Suppressor macrophage treated with lipopolysaccharide for 1 hour (primary cell): ENCODE measurements at places on chromosomes 6 and 20.

- no peak for DNase-seq
Measured at GRCh38 chr6:123458218-123458617, 178.5 kb downstream of the TRDN start.

- no peak for DNase-seq
Measured at GRCh38 chr6:157278171-157278570, 45.1 kb downstream of the TMEM242 start.

- peak; percentile 19 for DNase-seq
Measured at GRCh38 chr6:1724616-1725015, 114.9 kb downstream of the FOXC1 start.

GRCh38 chr20:5180933-5181332 is 54.1 kb downstream of the CDS2 start:
- DNase-seq: no peak

GRCh38 chr6:105594821-105595220 is 191.9 kb upstream of the PREP start:
- no peak for DNase-seq

- peak; percentile 69 for DNase-seq
Measured at GRCh38 chr20:8414586-8415274, 282.7 kb downstream of the PLCB1 start.

DNA sequence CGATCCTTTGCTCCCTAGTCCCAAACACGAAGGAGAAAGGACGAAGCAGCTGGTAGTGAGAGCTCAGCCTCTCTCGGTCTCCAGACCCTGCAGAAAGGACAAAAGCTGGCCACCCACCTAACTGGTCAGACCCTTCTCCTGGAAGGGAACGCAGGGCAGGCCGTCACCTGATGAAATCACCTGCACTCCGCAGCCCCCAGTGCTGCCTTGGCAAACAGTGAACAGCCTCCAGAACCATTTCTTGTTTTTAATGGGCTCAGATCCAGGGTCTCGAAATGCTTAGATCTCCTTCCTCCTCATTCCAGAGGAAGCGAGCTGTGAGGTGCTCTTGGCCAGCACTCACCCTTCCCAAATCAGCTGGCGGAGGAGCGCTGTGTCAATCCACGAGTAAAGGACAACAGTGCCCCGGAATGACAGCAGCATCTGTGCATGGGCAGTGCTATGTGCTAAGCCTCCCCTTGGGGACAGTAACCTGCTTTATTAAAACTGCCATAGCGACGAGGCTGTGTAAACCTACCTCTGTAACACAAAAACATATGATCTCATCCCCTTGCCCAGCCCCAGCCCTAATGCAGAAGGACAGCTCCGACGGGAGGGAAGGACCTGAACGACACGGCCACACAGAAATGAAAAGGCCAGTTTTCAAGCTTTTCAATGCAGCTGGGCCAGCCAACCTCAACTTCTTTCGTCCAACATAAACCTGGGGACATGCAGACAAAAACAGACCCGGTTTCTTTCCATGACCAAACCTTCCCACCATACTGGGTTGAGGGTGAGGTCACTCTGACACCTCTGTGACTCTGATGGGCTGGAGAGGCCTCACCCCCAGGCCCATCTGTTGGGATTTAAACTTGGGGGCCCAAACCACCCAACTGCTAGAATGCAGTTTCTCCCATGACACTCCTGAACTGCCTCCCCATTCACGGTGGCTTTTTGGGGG is 43.3 kb downstream of the SULF2 start:
- DNase-seq: no peak

- no peak for DNase-seq
Measured at GRCh38 chr20:22824077-22824476, 211.0 kb upstream of the SSTR4 start.

DNA sequence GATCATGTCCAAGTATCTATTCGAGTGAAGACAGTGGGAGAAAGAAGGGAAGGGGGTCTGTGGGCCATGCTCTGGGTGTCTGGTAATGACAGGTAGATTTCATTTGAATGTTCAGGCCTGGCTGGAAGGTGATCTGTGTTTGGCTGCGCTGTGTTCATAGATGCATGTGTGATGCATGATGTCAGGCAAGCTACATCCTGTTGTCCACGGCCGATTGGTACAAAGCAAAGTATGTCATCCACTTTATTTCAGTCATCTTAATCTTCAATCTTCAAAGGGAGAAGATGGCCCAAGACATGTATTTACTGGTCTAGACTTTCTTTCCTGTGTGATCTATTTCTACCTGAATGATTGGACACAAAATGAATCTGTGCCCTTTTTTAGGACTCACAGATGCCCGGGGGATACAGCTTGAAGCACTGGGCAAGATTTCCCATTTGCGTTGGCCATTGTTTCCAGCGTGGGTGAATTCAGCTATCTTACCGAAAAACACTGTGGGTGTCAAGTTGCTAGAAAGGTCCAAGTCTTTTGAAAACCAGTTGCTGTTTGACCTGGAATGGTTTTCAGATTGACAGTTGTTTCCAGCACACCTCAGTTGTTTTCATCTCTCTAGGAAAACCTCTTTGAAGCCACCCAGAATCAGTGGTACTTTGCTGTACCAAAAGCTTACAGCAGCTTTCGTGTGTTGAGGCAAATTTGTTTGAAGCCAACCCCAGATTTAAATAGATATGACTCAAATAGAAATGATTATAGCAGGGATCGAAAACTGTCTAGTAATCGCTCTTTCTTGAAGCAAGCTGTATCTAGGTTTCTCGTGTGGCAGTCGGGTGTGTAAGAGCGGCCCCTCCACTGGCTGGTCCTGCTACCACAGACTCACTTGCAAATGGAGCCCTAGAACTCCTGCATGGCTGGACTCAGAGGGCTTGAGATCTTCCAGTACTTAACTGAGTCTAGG is 27.2 kb downstream of the DUSP22 start:
- no peak for DNase-seq

GRCh38 chr20:37363221-37364012 is 17.5 kb downstream of the SRC start:
- DNase-seq: no peak

- no peak for DNase-seq
Measured at GRCh38 chr6:143608906-143609305, 68.9 kb upstream of the PHACTR2 start.

- DNase-seq: no peak
Measured at GRCh38 chr20:25529295-25529951, 55.9 kb downstream of the NINL start.

- no peak for DNase-seq
Measured at GRCh38 chr6:133317704-133318103, 76.5 kb downstream of the EYA4 start.

DNA sequence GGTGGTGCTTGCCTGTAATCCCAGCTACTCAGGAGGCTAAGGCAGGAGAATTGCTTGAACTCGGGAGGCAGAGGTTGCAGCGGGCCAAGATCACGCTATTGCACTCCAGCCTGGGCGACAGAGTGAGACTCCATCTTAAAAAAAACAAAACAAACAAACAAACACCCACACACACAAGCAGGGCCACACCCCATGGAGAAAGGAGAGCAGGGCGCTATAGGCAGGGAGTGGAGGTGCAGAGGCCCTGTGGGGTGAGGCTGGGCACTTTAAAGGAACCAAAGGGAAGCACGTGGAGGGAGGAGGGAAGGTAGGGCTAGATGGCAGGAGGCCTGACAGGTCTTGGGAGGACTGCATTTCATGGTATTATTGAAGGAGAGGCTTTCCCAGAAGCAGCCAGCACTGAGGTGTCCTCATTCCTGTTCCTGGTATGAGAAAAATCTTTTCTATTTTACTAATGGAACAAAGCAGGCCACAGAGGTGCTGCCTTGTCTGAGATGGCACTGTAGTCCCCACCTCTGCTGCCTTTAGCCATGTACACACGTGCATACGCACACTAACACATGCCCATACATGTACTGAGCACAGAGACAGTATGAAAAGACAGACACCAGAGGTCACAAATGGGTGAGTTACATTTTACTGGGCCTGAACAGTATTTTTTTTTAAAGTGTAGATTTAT is 44.0 kb downstream of the BCAS4 start:
- DNase-seq: no peak

GRCh38 chr6:30776390-30777154 is 32.2 kb upstream of the IER3 start:
- peak; percentile 52 for DNase-seq

DNA sequence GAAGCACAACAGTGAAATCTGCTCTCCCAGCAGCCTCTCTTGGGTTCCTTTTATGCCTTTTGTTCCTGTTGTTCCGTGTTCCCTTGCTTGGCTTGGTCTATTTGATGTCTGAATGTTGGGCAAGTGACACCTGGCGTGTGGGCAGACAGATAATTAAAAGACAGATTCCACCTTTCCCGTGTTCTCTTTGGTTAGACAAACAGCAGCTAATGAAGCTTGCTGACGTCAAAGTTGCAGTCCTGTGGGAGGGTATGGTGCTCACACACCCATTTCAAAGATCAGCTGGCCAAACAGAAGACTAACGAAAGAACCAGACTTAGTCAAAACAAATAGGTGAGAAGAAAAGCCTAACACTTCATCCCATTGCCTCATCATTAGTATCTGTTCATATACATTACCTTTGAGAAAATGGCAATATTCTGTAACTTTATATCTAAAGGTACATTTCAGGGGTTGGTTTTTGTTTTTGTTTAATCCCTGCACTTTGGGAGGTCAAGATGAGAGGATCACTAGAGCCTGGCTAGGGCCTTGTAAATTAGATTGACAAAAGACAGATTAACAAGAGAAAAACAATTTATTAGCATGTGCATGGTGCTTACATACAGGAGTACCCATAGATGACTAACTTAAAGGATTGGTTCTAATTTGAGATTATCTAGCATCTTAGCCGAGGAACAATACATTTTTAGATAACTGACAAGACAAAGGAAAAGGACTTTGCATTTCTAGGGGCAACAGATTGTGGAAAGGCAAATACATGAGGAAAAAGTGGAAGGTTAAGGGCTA is 48.9 kb upstream of the TNFRSF21 start:
- no peak for DNase-seq

DNA sequence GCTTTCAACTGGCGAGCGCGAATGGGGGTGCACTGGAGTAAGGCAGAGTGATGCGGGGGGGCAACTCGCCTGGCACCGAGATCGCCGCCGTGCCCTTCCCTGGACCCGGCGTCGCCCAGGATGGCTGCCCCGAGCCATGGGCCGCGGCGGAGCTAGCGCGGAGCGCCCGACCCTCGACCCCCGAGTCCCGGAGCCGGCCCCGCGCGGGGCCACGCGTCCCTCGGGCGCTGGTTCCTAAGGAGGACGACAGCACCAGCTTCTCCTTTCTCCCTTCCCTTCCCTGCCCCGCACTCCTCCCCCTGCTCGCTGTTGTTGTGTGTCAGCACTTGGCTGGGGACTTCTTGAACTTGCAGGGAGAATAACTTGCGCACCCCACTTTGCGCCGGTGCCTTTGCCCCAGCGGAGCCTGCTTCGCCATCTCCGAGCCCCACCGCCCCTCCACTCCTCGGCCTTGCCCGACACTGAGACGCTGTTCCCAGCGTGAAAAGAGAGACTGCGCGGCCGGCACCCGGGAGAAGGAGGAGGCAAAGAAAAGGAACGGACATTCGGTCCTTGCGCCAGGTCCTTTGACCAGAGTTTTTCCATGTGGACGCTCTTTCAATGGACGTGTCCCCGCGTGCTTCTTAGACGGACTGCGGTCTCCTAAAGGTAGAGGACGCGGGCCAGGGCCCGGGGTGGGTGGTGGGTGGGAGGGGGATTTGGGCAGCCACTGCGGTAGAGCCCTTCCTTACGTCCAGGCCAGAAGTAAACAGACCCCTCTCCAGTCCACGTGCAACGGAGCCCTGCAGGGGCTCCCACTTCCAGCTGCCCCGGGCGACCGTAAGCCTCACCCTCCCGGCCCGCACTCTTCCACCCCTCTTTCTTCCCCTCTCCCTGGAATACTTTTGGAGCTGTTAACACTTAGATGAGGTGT is 998 bp downstream of the BMP2 start:
- peak; percentile 71 for DNase-seq

GRCh38 chr6:17161076-17161475 is 59.2 kb downstream of the STMND1 start:
- DNase-seq: no peak

DNA sequence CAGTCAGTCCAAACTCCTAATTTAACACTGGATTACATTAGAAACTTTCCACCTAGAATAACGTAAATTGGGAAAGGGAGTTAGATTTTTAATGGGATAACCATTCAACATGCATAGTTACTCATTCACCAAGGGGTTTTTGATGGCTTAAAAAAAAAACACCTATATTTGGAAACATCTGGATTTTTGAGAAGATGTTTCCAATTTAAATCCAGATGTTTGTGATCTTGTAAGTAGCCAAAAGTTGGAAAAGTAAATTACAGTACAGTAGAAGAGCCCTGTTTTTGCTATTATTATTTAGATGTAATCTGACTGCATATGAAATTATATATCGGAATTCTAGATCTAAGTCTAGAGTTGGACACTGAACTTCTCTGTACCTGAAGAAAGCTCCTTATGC is 478.2 kb downstream of the CD83 start:
- no peak for DNase-seq

DNA sequence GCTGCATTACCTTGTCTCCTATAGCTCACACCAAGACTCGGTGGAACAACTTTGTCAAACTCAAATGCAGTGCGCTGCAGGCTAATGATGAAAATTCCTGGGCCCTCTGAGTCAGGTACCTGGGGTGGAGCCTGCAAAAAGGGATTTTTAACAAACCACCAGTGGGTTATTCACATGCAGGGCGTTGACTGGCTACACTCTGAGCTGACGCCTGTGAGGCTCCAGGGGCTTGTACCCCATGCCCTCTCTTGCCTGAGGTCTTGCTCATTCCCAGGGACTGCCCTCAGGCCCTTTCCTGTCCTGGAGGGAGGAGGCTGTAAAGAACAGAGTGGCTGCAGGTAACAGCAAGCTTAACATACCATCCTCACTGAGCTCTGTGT is 9.2 kb downstream of the GTSF1L start:
- DNase-seq: no peak

- DNase-seq: peak; percentile 12
Measured at GRCh38 chr6:17589406-17590096, 10.6 kb upstream of the FAM8A1 start.

DNA sequence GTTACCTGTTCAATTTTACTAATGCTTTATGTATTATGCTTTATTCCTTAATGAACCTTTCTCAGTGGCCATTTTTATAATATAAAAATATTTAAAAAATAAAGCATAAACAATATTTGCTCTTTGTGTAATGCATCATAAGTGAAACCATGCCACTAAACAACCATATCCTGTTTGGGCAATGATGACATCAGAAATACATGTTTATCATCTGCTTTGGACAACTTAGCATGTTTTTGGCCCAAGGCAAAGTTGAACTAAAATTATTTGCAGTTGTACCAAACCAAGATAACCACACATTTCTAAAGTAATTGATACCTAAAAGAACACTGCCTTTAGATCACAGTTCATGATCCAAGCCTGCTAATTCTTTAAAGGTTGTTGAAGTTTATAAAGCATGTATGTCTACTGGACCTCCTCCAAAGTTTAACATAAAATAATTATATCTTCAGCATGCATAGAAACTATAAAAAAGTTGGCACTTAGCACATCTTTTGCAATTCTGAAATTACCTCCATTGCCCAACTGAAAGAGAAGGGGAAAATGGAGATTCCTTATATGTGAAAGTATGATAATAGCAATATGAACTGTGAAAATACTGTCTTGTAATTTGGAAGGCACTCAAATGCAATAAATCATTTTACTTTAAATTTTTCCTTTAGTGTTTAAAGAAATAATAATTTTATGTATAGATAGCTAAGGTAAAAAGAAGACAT is 325.6 kb upstream of the RUNX2 start:
- peak; percentile 36 for DNase-seq
